ENCODE measurements at places on chromosomes 16 and 17.

GRCh38 chr16:20904507-20905081 is 4.0 kb downstream of the LYRM1 start:
- no peak for DNase-seq

GRCh38 chr16:17382514-17382913 is 88.2 kb downstream of the XYLT1 start:
- DNase-seq = no peak

GRCh38 chr16:88782454-88783390 is 2.3 kb downstream of the PIEZO1 start:
- DNase-seq = no peak

- DNase-seq = no peak
These were observed 1265.1 kb downstream of the CDH8 start for GRCh38 chr16:60771138-60771537.

DNA sequence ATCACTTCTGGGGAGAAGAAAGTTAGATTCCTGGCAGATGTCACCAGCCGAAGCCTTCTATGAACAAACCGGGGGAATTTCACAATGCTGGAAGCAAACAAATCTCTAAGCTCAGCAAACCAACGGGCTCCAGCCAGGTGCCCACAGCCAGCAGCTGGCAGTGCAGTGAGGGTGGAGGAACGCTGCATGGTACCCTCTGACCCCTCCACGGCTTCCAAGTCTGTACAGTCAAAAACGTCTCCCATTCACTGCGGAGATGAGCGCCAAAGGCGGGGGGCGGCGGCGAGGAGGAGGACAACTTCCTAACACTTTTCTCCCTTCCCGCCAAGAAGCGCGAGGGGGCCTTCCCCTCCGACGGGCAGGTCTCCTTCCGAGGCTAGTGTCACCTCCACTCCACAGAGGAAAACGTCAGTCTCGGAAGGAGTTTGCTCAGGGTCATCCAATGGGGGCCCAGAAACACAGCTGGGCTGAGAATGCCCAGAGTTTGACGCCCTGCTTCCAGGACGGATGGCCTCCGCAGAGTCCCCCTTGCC is 924 bp downstream of the ZNF598 start:
- no peak for DNase-seq

DNA sequence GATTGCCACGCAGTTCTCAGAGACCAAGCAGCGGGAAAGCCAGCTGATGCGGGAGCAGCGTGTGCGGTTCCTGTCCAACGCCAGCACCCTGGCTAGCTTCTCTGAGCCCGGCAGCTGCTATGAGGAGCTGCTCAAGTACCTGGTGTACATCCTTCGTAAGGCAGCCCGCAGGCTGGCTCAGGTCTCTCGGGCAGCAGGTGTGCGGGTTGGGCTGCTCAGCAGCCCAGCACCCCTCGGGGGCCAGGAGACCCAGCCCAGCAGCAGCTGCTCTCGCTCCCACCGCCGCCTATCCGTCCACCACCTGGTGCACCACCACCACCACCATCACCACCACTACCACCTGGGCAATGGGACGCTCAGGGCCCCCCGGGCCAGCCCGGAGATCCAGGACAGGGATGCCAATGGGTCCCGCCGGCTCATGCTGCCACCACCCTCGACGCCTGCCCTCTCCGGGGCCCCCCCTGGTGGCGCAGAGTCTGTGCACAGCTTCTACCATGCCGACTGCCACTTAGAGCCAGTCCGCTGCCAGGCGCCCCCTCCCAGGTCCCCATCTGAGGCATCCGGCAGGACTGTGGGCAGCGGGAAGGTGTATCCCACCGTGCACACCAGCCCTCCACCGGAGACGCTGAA is 15.2 kb downstream of the CACNA1G start:
- peak; percentile 63 for DNase-seq

GRCh38 chr17:66468241-66469087 is 166.1 kb downstream of the PRKCA start:
- no peak for DNase-seq

DNA sequence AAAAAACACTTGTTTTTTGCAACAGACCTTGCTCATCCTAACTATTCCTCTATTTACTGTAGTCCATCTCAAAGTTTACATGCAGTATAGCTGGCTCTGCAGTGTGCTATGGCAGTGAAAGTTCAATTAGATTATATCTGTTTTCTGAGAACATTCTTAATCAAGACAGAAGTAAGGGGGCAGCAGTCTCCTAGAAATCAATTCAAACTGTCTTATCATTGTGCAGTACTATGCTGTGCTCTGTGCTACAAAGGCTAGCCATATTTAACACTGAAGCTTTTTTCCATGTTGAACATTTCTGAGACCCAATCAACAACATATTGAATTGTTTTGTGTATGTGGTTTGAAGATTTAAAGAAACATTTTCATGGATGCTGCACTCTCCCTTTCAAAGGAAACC is 11.4 kb downstream of the NETO2 start:
- no peak for DNase-seq

All from NCI-H524 treated with DMSO at 0.1 percent for 48 hours (cell line).